Immature natural killer cell (primary cell): ENCODE measurements at places on chromosomes 1 and 21. TPM values are rescaled to one million over a fixed set of nuclear protein-coding genes. Genes with fewer than 3 reads are reported as not detected.

Gene CD34
- not detected for polyA plus RNA-seq

Gene SPRR2F
- not detected for polyA plus RNA-seq

Gene FAM72D
- polyA plus RNA-seq: not detected

Gene IGSF3
- polyA plus RNA-seq: not detected

Gene DMBX1
- polyA plus RNA-seq: not detected

Gene ROR1
- polyA plus RNA-seq: 1.2 TPM

Gene TMPRSS3
- 0.30 TPM for polyA plus RNA-seq

Gene SLC6A17
- polyA plus RNA-seq: not detected

Gene GJB4
- not detected for polyA plus RNA-seq

Gene HTR6
- not detected for polyA plus RNA-seq

Gene UMODL1
- not detected for polyA plus RNA-seq

Gene SYT6
- polyA plus RNA-seq: not detected

Gene CHODL
- polyA plus RNA-seq: 0.24 TPM

Gene KIAA0040
- polyA plus RNA-seq: 14.0 TPM

Gene RNU1-4
- not detected for polyA plus RNA-seq

Gene USP48
- polyA plus RNA-seq: 26.3 TPM

Gene DCST1
- not detected for polyA plus RNA-seq

Gene PTAFR
- polyA plus RNA-seq: 2.6 TPM

Gene GUCA2B
- polyA plus RNA-seq: not detected

Gene BMP8B
- 0.31 TPM for polyA plus RNA-seq

Gene SYNC
- not detected for polyA plus RNA-seq

Gene FCGR3B
- polyA plus RNA-seq: 8.8 TPM

Gene VPS45
- 39.9 TPM for polyA plus RNA-seq

Gene KRTAP21-2
- not detected for polyA plus RNA-seq

Gene HAO2
- not detected for polyA plus RNA-seq

Gene ZBTB8B
- not detected for polyA plus RNA-seq

Gene FALEC
- polyA plus RNA-seq: not detected

Gene MAP3K6
- polyA plus RNA-seq: 3.6 TPM

Gene S100A9
- polyA plus RNA-seq: 86.0 TPM

Gene RSRP1
- 33.4 TPM for polyA plus RNA-seq

Gene NPL
- polyA plus RNA-seq: 9.1 TPM

Gene GBP5
- 212 TPM for polyA plus RNA-seq

Gene ARMH1
- 1.6 TPM for polyA plus RNA-seq

Gene RIMS3
- polyA plus RNA-seq: 1.3 TPM

Gene CFHR3
- not detected for polyA plus RNA-seq

Gene BGLAP
- not detected for polyA plus RNA-seq

Gene NLRP3
- 1.0 TPM for polyA plus RNA-seq

Gene GBP6
- not detected for polyA plus RNA-seq

Gene KRTAP13-2
- not detected for polyA plus RNA-seq

Gene WDR64
- not detected for polyA plus RNA-seq

Gene WNT9A
- polyA plus RNA-seq: not detected

Gene AKNAD1
- not detected for polyA plus RNA-seq

Gene GPR157
- not detected for polyA plus RNA-seq
